ENCODE measurements at places on chromosomes 2 and 18.

DNA sequence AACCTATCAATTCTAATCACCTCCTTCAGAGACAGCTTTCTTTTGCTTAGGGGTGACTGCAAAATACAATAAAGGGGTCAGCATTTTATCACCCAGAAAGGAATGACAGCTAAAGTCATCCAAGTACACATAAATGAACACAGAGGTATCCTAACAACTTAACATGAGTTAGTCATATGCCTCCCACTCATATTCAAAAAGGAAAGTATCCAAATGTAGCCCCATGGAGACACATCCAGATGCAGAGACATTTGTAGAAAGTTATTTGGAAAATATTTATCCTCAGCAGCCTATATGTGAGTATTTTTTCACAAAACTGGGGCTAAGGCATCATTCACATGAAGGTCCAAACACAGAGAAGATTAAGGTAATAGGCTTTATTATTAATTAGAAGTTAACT, 1579.7 kb upstream of the SLC39A10 start:
- DNase-seq, result no peak

GRCh38 chr2:230326453-230327417, at the start of gene SP140L:
Gene SP140L (plus strand): TSS chr2:230327193. CDS start chr2:230327270, 77 bp downstream.
- peak; percentile 51 for DNase-seq

GRCh38 chr2:80420530-80421208, 116.1 kb upstream of the LRRTM1 start:
- no peak for DNase-seq

GRCh38 chr2:37647971-37648330, 23.5 kb downstream of the CDC42EP3 start:
- DNase-seq, result no peak

DNA sequence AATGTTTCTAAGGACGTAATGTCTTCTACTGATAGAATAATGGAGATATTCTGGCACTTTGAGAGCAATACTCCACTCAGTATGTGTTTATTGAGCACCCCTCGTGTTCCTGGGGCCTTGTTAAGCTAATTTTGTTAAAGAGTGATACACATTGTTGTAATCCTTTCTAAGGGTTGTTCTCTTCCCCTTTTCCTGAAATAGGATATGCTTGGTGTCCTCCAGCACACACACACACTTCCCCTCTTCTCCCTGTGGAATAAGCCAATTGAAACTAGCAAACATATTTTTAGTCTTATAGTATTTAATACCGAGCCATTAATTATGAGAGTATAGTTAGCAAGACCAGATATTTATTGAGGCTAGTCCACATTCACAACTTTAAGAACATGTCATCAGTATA, 114.1 kb downstream of the CRIM1 start:
- no peak for DNase-seq
